Tibial artery (tissue), 4 donors: ENCODE measurements at places on chromosomes 7 and 10.

- no peak for DNase-seq
These were observed 301.6 kb downstream of the NRG3 start for GRCh38 chr10:82176587-82176986.

- DNase-seq: no peak
These were observed 86.0 kb upstream of the PODXL start for GRCh38 chr7:131642429-131642828.

DNA sequence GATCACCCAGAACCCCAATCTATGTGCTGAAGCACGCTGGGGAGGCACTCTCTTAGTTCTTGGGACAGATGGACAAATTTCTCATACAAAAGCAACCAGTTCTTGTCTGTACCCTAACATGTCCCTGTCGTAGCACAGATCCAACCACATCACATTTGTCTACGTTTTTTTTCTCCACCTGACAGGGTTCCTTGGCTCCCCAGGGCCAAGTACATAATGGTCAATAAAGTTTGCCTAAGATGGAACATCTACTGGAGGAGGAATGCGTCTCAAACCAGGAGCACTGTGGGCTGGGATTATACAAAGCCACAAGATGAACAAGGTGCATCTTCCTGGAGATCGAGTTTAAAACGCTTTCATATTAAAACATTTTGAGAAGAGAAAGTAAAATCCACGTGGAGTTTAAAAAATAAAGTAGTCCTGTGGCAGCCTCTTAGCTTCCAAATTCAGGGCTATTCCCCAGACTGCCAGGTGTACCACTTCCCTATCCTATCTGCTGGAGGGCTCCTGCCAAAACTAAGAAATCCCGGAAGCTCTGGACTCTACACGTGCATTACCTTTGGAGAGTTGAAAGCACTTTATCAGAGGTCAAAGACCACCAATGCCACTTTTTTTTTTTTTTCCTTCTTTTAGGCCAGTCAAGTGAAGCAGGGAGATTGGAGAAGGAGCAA is 1.4 kb downstream of the TMEM243 start:
- no peak for DNase-seq

DNA sequence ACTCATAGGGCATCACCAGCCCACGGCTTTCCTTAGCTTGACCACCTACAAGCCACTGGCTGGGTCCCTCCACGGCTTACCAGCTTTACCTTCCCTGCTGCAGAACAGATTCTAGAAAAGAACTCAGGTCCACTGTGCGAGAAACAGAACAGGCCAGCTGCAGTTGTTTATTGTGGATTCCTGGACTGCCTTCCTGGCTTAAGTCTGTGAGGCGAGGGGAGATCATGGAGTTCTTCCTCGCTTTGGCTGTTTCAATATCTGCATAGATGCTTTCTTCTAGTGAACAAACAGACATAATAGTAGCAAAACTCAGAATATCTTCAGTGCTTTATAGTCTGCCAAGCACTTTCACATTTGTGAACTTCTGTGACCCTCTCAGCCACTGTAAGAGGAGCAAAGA is 162.9 kb upstream of the HABP2 start:
- DNase-seq: no peak

DNA sequence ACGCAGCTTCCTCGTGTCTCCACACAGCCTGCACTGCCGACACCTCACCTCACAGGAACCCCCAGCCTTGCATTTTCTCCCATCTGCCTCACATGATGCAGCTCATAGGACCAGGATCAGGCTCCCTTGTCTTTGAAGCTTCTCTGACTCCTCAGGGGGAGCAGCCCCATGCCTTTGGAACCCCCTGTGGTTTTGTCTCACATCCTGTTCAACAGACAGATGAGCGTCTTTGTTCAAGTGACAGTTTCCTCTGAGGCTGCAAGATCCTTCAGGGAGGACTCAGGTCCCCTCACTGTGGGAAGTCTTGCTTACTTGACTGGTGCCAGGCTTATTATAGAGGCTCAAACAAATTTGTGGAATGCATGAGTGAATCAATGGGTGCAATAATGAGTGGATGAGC is 667.1 kb downstream of the INHBA start:
- no peak for DNase-seq

GRCh38 chr10:83555264-83555663 is 584.0 kb upstream of the GHITM start:
- no peak for DNase-seq
